ENCODE measurements at places on chromosomes 12 and 14.

GRCh38 chr12:132787877-132788276 is 26.2 kb upstream of the ANKLE2 start:
- no peak for DNase-seq

DNA sequence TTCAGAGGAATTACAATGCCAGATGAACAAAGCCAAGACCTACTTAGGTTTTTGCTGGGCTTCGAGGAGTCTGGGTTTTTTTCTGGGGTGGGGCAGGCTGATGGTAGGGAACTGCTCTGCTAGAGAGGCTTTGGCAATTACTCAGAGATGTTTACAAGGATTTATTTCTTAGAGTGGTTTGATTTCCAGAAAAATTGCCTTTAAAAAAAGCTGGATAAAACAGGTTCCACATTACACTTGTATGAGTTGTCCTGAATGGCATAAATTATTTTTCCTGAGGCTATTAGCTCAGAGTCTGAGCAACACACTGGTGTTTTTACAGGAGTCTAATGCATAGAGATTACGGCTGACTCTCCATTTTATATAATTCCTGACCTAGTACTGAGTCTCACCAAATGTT is 118.5 kb upstream of the FRMD6 start:
- DNase-seq: no peak

DNA sequence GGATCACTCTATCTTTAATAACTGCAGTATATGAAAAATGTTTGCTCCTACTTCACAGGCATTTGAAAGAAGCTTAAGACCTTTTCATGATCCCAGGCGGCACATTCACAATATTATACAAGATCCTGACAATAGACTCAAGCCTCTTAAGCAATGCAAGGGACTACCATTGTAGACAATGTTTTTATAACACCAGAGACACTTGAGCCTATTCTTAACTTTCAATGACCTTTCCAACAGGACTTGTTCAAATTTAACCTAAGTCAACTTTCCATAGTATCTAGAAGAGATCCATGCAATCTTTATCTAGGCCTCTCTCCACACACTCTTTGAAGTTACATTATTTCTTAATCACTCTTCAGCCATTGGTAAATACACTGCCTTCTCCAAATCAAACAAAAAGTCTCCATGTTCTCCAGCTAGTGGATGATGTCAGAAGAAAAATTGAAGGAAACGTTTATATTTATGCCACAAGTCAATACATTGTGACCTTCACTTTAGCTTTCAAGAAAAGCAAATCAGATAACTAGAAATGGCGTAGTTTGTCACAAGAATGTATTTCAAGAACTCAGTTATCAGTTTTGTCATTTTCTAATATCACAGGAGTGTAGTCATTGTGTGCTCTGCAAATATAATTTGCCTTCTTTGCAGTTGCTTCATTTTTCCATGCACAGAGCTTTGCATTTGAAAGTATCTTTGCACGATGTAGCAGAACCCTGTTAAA is 41.2 kb downstream of the PHLDA1 start:
- DNase-seq: no peak

GRCh38 chr12:62915204-62915529 is 19.8 kb downstream of the PPM1H start:
- no peak for DNase-seq

DNA sequence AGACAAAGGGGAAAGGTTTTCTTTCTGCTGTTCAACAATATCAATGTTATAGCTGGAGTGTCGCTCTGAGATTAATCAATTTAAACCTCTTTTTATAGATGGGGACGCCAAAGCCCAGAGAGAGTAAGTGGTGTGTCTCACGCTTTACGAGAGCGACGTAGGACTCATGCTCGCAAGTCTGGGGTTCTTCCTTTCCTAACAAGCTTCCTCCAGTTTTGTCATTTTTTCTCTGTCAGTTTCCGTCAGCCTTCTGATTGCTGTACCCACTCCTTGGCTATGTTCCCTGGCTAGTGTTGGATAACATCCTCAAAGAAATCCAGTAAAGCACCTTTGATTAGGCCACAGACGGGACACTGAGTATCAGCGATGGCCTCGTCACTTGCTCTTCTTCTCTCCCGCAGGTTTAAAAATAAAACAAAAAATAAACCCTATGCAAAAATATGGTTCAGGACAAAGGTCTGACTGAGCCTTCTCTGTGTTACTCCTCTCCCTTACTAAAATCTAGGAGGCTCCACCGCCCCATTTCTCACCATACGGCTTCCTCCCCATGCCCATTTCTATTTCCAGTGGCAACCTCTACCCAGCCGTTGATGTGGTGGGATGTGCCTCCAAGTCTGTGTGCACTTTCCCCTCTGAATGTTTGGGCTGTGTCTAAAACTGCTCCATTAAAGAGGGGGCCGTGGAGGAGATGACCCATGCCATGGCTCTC is 172.7 kb upstream of the PARP11 start:
- no peak for DNase-seq

DNA sequence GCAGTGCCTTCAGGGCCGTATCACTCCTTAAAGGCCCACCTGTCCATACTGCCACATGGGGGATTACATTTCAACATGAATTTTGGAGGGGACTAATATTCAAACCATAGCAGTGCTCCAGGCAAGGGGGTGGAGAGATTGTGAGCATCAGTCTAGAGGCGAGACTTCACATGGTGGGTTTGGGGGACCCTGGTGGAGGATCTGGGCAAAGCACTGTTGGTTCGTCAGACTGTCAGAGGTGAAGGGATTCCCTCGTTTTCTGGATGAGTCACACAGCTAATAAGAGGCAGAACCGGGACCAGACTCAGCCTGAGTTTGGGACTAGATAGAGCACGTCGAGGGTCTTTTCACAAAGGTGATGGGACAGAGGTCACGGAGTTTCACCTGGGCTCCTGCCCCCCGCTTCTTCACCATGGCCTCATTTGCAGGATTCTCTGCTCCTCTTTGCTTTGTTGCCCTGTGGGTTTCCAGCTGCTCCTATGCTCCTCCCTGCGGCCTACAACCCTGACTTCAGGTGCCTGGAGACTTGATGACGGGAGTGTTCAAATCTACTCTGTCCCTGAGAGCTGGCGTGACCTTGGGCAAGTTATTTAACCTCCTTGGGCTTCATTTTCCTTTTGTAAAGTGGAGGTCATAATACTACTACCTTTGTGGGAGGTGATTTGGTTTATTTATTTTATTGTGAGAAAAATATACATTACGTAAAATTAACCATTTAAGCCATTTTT is 41.5 kb downstream of the TEAD4 start:
- DNase-seq: no peak

DNA sequence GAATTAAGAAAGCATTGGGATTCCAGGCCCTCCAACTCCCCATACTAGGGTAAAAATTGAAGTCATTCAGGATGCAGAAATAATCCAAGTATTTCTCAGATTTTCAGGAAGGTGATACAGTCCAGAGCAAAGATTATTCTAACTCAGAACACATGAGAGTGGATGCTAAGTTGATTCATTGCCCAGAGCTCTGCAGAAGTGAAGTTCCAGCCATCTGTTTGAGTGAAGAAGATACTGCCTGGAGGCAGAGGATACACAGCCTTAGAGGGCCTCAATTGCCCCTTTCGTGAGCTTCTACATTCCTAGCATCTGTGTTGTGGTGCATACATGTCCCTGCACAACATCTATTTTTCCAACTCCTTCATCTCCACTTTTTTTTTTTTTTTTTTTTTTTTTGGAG is 36.9 kb upstream of the SMUG1 start:
- DNase-seq: no peak

DNA sequence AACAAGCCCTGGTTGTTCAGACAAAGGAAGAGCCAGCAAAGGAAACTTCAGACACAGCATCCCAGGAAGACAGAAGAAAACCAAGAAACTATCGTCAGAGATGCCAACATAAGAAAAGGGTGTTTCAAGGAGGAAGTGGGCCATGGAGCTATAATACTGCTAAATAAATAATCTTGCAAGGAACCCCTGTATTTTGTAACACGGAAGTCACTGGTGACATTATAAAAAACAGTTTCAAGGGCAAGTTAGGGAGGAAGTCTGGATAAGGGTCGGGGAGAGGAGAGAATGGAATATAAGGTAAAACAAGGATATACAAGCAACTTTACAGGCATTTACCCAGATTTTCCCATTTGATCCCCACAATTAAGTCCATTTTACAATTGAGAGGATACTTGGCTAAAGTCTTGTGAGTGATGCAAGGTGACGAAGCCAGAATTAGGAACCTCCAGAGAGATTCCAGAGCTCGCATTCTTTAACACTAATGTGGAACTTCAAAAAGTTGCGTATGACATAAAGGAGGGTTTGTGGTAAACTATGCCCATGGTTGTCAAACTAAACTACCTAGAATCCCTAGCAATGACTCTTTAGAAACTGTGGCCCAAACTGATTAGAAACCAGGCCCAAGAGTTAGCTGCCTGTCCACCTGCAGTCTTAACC is 46.4 kb downstream of the PPM1H start:
- DNase-seq: no peak

- no peak for DNase-seq
These were observed 340.2 kb upstream of the NOVA1 start for GRCh38 chr14:26938054-26938453.

DNA sequence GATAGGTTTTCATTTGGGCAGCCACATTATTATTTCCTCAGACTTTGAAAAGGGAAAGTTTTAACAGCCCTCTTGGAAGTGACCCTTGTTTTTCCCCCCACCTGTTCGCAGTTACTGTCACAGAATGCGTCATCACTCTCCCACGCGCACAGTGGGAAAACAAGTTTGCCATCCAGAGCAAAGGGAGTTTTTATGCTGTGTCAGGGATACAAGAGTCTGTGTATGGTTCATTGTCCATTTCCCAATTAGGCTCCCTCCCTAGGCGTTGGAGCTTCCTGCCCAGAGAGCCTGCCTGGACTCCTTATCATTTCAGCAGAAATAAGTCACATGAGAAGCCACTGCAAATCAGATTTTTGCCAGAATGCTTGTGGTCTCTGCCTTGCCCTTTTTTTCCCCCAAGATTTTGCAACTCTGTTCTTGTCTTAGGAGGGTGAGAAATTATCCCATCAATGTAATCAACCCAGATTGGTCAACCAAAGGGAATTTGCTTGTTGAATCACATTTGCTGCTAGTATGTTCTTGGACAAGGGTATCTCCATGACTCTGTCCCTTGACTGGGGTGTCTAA is 104.1 kb downstream of the IGF1 start:
- no peak for DNase-seq

DNA sequence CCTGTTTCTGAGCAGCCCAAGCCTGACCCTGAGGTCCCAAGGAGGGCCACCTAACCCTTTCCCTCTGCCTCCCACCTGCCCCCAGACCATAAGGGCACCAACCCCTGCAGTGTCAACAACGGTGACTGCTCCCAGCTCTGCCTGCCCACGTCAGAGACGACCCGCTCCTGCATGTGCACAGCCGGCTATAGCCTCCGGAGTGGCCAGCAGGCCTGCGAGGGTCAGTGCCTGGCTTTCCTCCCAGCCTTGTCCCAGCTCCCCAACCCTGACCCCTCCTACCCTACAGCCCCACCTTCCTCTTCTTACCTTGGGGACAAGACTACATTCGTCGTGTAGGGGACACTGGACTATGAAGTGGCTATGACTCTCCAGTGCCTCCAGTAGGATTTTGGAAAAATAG is 33.7 kb upstream of the LRP1-AS start:
- no peak for DNase-seq

DNA sequence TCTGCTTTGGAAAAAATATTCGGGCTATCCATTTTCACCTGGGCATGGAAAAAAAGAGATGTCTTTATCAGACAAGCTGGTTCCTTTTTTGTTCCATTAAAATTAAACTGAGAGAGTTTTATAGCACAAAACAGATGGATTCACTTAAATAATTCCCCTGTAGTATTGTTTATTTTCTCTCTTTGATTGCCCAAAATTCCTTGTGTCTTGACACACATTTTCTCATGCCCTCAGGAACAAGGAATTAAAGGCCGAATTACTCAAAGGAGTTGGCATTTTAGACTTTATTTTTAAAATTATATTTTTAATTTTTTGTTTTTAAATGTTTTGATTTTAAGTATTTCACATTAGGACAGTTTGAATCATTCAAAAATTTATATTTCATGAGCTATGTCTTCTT is 69.6 kb upstream of the SLCO1C1 start:
- DNase-seq: no peak

DNA sequence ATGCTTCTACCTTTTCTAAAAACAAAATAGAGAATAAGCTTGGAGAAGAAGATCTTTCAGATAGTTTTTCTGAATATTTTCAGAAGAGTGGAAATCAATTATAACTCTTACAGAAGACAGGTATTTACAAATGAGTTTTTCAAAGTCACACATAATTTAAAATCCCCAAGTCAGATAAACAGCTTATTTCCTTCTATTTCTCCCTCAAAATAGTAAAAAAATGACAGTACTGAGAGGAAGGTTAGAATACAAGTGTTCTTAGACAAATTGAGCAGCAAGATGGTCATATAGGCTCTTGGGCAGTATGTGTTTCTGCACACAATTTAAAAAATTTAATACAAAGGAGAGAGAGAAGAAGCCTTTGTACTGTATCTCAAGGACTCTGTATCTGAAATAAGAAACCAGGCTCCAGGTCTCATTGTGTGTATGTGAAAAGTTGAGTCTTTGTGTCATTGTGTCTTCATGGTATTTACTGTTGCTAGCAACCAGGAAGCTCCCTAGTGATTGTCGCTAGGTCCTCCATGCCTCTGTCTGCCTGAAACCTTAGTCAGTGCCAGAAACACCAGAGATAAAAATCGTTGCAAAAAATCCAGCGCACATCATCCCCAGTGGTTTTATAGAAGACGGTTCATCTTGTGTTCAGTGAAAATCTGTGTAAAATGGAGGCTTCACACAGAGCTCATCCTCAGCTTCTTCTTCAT is 12.9 kb upstream of the TUBA1A start:
- DNase-seq: no peak

GRCh38 chr12:92706594-92706993 is 3.8 kb downstream of the PLEKHG7 start:
- DNase-seq: no peak

DNA sequence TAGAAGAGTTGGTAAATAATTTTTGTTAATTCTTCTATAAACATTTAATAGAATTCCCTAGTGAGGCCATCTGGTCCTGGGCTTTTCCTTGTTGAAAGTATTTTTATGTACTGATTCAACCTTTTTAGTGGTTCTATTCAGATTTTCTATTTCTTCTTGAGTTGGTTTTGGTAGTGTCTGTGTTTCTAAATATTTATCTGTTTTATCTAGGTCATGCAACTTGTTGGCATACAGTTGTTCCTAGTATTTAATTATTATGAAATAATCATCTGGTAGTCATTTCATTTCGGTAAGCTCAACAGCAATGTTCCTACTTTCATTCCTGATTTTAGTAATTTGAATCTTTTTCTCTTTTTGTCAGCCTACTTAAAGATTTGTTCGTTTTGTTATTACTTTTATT is 234.1 kb upstream of the GARIN2 start:
- DNase-seq: no peak

All from tibial nerve (tissue), 4 donors.